ENCODE measurements at places on chromosomes 2 and 18.

DNA sequence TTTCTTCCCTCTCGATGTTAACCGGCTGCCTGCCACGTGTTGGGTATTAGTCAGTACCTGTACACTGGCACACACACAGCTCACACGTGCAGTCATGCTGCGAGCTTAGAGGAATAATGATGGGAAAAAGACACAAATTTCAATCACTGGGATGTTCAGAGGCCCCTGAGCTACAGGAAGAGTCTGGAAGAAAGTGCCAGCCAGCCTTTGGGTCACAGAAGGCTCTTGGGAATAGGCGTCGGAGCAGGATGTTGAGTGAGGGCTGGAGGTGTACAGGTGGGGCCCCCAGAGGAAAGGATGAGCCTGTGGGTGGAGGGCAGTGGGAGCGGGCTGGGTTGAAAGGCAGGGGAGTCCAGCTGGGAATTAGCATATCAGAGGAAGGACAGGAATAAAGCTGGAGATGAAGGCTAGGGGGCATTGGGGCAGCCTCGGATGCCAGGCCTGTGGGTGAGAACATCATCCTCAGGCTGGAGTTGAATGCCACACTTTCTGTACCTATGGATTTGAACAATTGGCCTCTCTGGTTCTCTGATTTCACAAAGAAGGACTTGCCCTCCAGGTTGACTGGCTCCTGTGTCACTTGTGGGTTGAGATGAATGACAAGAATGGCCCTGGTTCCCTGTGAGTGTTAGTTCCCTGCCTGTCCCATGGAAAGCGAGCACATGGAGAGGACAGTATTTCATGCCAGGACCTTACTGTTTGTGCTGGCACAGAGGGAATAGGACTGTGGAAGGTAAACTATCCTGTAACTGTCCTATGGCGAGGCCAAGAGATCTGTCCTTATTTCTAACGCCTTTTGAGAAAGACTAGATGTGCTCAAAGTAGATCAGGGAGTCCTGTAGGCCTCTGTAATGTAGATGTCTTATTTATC, 40.6 kb downstream of the GREB1 start:
- no peak for DNase-seq

GRCh38 chr18:10121028-10121427, 207.2 kb downstream of the VAPA start:
- no peak for DNase-seq

- peak; percentile 41 for DNase-seq
Observed at GRCh38 chr2:73830871-73831401, 2.2 kb downstream of the STAMBP start.

GRCh38 chr2:66830881-66831280, 396.0 kb downstream of the MEIS1 start:
- DNase-seq, result no peak

- DNase-seq, result no peak
Observed at GRCh38 chr2:65919550-65920188, 487.3 kb upstream of the SPRED2 start.

DNA sequence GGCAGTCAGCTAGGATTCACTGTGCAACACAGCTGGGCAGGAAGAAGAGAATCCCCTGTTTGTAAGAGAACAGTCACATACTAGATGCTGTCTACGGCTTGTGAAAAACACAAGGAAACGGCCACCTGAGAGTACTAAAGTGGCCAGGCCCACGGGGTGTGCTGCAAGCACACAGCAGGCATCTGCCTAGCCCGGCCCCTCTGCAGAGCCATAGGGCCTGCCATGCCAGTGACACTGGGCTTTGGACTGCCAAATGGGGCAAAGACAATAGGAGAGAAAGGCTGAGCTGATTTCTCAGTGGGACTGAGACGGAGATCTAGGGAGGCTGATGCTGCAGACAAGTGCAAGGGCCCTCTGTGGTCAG, 10.3 kb downstream of the TUBB6 start:
- no peak for DNase-seq

GRCh38 chr2:66240286-66240685, 194.6 kb upstream of the MEIS1 start:
- DNase-seq, result no peak
